ENCODE measurements at places on chromosomes 1 and 21.

DNA sequence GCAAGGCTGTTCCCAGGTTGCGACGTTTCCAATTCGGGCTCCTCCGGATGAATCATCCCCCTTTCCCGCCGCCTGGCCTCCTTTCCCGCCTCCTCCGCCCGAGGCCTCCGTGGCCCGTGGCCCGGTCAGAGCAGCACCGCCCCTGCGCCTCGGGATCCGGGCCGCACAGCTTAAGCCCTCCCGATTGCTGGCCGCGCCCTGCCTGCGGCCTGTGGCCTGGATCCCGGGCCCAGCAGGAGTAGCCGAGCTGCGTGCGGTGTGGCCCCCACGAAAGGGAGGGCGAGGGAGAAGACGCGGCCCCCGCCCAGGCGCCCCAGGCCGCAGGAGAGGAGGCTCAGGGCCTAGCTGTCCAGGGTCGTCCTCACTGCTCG is 1.0 kb downstream of the TMEM200B start:
- DNase-seq, result peak; percentile 75

- no peak for DNase-seq
These were observed 30.3 kb upstream of the FMOD start for GRCh38 chr1:203381151-203381751.

DNA sequence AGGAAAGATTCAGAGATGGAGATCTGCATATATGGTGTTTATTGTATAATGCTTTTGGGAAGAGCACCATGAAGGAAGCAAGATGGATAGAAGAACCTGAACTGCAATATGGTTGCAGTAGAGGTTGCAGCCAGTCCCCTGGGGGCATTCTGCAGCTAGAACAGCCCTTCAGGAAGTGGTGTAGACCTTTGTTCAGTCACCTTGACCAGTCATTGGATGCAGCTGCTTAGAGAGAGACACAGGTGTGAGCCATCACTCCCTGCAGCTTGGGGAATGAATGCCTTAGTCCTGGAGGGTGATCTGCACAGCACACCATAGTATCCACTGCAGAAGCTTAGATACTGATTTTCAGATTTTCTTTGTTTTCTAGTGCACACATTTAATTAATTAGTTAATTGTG is 42.3 kb downstream of the NEK7 start:
- DNase-seq, result no peak

- DNase-seq, result peak; percentile 90
These were observed 150.1 kb downstream of the PLXNA2 start for GRCh38 chr1:208093754-208094719.

GRCh38 chr1:198123133-198123532 is 33.7 kb upstream of the NEK7 start:
- DNase-seq, result no peak

GRCh38 chr1:10210841-10211804 is 753 bp downstream of the KIF1B start:
- no peak for DNase-seq

DNA sequence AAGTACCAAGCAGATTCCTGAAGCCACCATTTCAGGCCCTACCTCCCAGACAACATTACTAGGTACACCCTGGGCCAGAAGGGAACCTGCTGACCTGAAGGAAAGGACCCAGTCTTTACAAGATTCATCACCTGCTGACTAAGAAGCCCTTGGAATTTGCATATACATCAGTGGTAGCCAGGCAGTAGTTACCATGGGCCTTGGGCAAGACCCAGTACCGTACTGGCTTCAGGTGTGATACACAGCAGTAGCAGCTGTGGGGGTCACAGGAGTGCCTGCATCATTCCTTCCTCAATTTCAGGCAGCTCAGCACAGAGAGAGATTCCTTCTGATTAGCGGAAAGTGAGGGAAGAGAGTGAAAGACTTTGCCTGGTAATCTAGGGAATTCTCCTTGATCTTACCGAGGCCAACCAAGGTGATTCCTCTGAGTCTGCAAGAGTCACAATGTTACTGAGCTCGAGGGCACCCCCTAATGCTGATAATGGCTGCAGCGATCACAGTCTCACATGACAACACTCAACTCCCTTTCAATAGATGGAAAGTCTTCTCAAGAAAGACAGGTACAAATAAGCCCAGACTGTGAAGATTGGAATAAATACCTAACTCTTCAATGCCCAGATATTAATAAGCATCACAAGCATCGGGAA is 22.0 kb upstream of the UHMK1 start:
- peak; percentile 61 for DNase-seq

DNA sequence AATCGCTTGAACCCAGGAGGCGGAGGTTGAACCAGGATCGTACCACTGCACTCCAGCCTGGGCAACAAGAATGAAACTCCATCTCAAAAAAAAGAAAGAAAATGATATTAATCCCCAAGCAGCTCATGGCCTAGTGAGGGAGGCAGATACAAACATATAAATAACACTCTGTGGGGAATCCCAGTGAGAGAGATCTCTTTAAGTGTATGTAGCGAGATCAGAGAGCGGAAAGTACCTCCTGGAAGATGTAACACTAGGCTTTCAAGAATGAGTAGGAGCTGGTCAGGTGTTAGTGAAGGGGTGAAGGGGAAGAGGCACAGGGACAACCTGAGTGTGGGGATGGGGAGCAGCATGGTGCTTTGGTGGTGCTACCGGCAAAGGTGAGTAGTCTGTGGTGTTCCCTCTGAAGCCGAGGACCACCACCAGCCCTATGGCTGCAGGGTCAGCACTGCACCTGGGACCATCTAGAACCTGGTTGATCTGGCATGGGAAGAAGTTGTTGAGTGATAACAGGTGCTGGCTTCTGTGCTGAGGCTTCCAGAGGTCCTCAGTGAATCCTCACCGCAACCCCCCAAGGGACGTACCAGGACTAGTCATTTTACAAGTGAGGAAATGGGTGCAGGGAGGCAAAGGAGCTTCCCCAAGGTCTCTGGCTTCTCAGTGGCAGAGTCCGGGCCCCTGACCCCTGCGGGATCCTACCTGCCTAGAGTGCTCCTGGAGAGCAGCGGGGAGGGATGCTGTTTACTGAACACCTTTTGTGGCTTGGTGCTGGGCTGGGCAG is 367.6 kb upstream of the VAMP3 start:
- DNase-seq, result no peak

DNA sequence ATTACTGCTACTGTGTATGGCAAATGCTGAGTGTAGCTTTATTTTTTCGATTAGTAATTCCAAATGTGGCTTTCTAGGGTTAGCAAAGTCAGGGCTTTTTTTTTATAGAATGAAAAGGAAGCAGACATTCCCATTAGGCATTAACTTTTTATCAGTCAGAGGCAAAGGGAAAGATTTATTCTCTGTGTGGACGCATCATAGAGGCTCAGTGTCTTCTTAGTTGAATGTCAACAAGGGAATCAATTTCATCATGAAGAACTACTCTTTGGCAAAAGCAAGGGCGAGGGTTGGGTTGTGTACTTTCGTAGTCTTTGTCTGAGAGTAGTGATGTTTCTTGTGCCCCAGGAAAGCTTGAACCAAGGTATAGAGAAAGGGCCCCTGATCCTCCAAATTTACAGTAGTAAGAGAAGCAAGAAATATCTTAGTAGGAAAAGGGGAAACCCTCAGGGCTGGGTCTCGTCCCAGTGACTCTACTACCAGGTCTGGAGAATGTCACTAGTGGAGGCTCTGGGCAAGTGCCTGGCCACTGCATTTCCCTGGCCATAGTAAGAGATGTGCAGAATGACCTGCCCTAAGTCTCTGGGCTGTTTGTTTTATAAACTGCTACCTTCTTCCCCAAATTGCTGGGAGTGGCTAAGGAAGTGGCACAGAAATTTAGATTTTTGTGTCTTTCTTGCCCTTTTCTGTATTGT is 30.0 kb upstream of the MACF1 start:
- DNase-seq, result no peak

GRCh38 chr21:41024746-41025254 is 143.2 kb upstream of the BACE2 start:
- no peak for DNase-seq

GRCh38 chr1:203273206-203273868 is 32.0 kb upstream of the BTG2 start:
- DNase-seq, result peak; percentile 46

GRCh38 chr1:1093610-1093943 is 19.5 kb upstream of the RNF223 start:
- no peak for DNase-seq

DNA sequence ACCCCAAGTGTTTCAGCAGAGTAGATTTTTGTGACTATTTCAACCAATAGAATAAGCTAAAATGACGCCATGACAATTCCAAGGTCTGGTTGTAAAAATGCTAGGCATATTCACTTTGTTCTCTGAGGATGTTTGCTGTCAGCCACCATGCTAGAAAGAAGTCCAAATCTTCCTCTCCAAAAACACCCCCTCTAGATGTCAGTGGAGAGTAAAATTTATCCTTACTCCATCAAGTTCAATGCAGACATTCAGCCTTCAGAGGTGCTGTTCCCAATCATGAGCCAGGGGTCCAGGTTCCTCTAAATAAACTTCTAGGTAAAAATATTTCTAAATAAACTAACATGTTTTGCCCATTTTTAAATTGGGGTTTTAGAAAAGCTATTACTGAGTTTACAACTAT is 395.4 kb upstream of the ADAMTS5 start:
- DNase-seq, result no peak

DNA sequence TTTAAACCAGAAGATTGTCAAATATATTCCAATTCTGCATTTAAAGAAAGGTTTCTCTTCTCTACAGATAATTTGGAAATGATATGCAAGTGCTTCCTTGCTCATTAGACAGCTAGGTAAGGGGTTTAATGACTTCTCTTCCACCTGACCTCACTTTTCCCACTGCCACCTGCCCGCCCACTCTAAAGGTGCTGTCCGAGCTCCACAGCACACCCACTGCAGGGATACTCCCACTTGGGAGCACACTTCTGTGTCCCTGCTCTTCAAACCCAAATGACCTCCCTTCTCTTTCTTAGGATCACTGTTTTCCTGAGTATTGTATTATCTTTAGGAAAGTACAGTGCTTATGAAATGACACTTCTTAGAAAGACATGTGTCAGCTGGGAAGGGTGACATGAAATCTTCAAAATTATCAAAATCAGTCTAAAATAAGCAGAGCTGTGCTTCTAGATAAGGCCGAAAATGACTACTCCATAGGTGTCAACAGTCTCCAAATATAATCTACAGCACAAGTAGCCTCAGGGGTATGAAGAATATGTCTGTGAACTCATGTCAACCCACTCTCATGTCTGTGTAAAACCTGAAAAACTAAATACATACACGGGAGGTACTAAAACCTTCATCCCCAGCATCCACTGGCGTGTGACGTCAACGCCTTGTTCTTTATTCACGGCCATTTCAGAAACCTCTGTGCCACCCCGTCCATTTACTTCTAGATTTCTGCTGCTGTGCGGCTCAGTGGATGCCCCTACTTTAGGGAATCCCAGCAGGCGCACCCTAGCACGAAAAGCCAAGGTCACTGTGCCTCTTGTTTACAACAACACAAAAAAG is 71.0 kb downstream of the SLC45A1 start:
- no peak for DNase-seq

DNA sequence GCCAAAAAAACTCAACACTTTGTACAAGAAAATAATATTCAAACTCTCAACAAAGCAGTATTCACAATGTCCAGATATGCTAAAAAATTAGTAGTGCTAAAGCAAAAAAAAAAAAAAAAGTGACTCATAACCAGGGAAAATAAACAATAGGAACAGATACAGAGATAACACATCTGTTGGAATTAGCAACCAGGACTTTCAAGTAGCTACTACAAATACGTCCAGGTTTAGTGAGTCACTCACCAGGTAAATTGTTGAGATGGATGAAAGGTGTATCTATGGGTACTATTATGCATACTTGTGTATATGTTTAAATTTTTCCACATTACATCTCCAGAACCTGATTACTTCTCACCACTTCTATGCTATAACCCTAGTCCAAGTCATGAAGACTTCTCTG is 144.8 kb upstream of the SLC35F3 start:
- no peak for DNase-seq

GRCh38 chr1:55700359-55701130 is 485.4 kb upstream of the USP24 start:
- DNase-seq, result no peak

DNA sequence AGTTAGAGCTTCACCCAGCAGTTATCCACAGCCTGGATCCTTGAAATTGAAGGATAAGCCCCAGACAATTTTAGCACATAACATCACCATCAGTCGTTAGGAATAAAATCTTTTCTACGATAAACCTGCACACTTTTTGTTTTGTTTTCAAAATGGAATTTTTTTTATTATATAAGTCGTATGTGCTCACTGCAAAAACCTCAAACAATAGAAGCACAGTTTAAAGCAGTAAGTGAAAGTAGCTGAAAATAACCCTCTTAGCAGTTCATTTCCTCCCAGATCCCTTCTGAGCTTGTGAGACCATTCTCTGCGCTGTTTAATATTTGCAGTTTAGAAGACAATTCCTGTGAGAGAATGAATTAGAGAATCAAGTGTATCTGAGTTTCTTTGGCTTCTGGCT is 38.3 kb downstream of the ELK4 start:
- peak; percentile 13 for DNase-seq

- no peak for DNase-seq
These were observed 197.5 kb downstream of the ZZZ3 start for GRCh38 chr1:77484926-77485325.

GRCh38 chr1:113990530-113990929 is 11.3 kb downstream of the OLFML3 start:
- no peak for DNase-seq

DNA sequence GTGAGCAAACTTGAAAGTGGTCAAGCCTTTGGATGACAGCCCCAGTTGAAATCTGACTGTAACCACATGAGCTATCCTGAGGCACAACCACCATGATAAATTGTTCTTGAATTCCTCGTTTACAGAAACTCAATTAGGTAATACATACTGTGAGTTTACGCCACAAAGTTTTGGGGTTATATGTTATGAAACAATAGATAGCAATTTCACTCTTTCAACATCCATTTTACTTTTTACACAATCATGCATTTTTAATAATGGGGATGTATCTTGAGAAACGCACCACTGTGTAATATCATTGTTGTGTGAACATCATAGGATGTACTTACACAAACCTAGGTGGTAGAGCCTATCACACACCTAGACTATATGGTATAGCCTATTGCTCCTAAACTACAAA is 35.4 kb downstream of the OR2C3 start:
- DNase-seq, result no peak

DNA sequence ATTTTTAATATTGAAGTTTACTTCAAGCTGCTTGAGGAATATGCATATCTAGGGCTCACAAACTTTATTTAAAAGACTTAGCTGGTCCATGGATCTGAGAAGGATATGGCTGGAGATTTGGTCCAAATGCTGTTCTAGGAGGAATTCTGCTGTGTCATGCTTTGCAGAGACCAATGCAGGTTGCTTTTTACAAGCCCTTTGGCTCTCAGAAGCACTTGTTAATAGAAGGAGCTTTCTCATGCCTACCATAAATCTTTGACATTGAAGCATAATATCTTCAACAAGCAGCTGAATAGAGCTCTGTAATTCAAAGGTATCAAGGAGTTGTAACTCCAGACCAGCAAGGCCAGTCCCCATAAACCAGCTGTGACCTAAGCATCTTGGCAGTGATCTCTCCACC is 299.1 kb downstream of the HHAT start:
- DNase-seq, result no peak

All from H1 (cell line).